Articular chondrocyte of knee joint (primary cell): ENCODE measurements at places on chromosomes 2 and 18. TPM values are rescaled to one million over a fixed set of nuclear protein-coding genes. Genes with fewer than 3 reads are reported as not detected.

Gene TCF23
- total RNA-seq: under 0.01 TPM in 2 replicates

Gene LOXL3
- 162 and 188 TPM in 2 replicates for total RNA-seq

Gene CRYGC
- not detected in 2 replicates for total RNA-seq

Gene DUSP19
- 3.5 and 5.0 TPM in 2 replicates for total RNA-seq

Gene OTOS
- total RNA-seq: not detected in 2 replicates

Gene MSTN
- 0.13 and 0.32 TPM in 2 replicates for total RNA-seq

Gene ATP6V1B1
- 0.39 TPM in 1 of 2 replicates, not detected in the other for total RNA-seq

Gene TBR1
- under 0.01 and 0.11 TPM in 2 replicates for total RNA-seq

Gene GNAL
- total RNA-seq: 7.1 and 9.6 TPM in 2 replicates

Gene FMNL2
- 19.2 and 20.5 TPM in 2 replicates for total RNA-seq

Gene NTSR2
- total RNA-seq: not detected in 2 replicates

Gene ANKRD44
- total RNA-seq: 12.4 and 16.9 TPM in 2 replicates

Gene COL5A2
- total RNA-seq: 534 and 717 TPM in 2 replicates

Gene OBSL1
- 57.1 and 60.0 TPM in 2 replicates for total RNA-seq

Gene C1GALT1C1L
- total RNA-seq: 0.76 and 1.8 TPM in 2 replicates

Gene STPG4
- 0.32 and 0.52 TPM in 2 replicates for total RNA-seq

Gene ALS2
- total RNA-seq: 28.6 and 34.6 TPM in 2 replicates

Gene CDCA7
- 1.2 and 2.5 TPM in 2 replicates for total RNA-seq

Gene REG1A
- total RNA-seq: not detected in 2 replicates

Gene IL1A
- not detected in 2 replicates for total RNA-seq

Gene ACKR3
- 44.4 and 73.8 TPM in 2 replicates for total RNA-seq

Gene GAREM2
- total RNA-seq: 2.7 TPM in 2 replicates

Gene MYO7B
- total RNA-seq: 0.11 and 0.13 TPM in 2 replicates

Gene CCDC178
- total RNA-seq: not detected in 2 replicates

Gene FSIP2
- 0.54 and 0.78 TPM in 2 replicates for total RNA-seq

Gene MC5R
- total RNA-seq: not detected in 2 replicates

Gene ELMOD3
- 14.5 and 20.4 TPM in 2 replicates for total RNA-seq

Gene NT5DC4
- total RNA-seq: not detected in 2 replicates

Gene RESP18
- not detected in 2 replicates for total RNA-seq

Gene FN1
- total RNA-seq: 3,432 and 5,356 TPM in 2 replicates

Gene KHK
- total RNA-seq: 0.26 and 0.65 TPM in 2 replicates
